CD4-positive, alpha-beta T cell (primary cell): ENCODE measurements at places on chromosomes 16 and 17. TPM values are rescaled to one million over a fixed set of nuclear protein-coding genes. Genes with fewer than 3 reads are reported as not detected.

The HIC1 gene
- total RNA-seq = 3.0 TPM

The PGAP3 gene
- 26.1 TPM for total RNA-seq

The EVI2A gene
- 38.4 TPM for total RNA-seq

The TLCD1 gene
- total RNA-seq = 0.60 TPM

- no peak for DNase-seq
Observed at GRCh38 chr16:79623062-79623461, 22.5 kb upstream of the MAF start.

GRCh38 chr17:2687074-2687418, 24.5 kb downstream of the CLUH start:
- no peak for DNase-seq

- DNase-seq = no peak
Observed at GRCh38 chr17:10735821-10736220, 6.0 kb upstream of the TMEM220 start.

DNA sequence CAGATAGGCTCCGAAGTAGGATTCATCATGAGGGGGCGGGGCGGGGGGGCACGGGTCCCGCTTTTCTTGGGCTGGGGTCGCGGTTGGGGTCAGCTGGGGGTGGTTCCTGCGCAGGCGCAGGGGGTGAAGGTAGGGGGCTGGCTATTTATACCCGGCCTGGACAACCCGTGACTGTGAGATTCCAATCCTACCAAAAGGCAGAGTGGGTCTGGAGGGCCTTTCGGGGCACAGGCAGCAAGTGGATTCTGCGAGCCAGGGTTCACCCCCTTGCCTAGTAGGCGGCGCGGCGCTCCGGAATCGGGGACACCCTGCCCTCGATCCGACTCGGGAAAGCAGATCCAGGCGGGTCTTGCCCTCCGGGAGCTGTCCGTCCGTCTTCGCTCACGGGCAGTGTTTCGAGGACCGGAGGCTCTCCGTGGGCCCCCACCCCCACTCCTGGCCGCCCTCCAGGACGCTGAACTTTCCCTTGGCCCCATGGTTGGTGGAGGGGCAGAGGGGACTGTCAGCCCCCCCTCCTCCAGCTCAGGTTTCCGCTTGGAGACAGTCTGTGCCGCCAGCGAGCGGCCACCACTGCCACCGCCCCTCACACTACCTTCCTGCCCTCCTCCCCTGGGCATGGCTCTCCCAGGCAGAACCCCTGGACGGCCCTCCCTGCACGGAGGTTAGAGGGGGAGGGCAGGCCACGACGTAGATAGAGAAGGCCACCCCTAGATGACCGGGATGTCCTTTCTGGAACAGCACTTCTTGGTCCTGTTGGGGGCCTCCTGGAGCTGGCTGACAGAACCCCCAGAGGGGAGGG, 634 bp downstream of the SLC2A4 start:
- no peak for DNase-seq
